ENCODE measurements at places on chromosomes 4 and X.

GRCh38 chrX:16666541-16666940, 16.6 kb downstream of the S100G start:
- DNase-seq = no peak

DNA sequence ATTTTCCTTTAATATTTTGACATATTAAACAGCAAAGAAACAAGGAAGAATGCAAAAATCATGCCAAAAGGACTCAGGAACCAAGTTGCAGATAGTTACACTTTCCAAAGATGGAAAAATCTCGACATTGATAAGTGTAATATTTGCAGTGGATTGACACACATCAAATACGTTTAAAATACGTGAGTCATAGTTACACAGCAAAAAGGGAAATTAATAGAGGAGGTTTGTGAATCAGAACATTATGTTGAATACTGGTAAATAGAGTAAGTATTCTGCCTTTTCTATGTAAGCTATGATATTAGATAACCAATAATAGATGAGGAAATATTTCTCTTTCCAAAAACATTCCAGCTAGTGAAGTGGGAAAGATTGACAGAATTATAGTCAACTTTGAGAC, 1761.3 kb upstream of the IGFBP7 start:
- DNase-seq = no peak

DNA sequence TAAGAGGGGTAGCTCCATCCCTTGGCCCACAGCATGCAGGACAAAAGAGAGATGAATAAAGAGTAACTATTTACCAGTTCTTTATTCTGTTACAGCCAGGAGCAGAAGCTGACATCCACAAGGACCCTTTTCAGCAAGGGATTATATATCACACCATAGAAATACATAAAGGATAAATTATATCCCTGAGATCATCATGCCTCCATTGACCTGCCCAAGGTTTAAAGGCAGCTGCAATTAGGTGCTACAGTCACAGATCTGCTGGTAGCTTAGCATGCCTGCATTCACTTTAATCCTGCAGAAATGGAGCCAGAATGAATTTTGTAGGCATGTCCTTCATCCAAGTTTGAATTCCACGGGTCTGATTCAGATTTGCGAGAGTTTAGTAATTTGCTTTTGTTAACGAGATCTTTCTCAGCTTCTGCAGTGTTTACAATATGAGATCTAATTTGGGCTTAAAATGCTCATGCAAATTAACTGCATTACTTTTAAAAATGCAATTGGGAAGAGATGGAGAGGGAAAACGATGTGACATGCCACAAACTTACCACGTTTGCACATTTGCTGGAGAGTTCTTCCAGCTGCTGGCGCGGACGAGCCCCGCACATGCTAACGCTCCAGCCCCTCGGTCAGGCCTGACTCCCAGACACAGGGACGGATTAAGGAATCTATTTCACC, 327.0 kb upstream of the NOCT start:
- DNase-seq = no peak

DNA sequence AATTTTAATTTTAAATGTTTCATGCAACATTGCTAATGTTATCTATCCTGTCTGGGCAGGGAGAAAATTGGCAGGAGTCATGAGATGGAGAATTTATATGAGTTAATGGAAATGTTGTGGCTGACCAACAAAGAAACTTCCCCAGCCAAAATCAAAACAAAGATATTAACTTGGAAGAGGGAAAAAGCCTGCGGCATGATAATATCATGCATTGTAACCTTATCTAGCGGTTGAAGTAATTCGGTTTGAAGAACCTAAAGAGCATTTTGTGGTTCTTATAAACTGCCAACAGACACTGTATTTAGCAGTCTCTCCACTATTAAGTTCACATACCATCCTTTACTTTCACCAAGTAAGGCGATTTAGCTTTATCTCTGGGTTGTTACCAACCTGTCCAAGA, 42.3 kb downstream of the DKK2 start:
- peak; percentile 11 for DNase-seq

GRCh38 chr4:26452565-26453531, 37.4 kb downstream of the CCKAR start:
- DNase-seq = no peak

DNA sequence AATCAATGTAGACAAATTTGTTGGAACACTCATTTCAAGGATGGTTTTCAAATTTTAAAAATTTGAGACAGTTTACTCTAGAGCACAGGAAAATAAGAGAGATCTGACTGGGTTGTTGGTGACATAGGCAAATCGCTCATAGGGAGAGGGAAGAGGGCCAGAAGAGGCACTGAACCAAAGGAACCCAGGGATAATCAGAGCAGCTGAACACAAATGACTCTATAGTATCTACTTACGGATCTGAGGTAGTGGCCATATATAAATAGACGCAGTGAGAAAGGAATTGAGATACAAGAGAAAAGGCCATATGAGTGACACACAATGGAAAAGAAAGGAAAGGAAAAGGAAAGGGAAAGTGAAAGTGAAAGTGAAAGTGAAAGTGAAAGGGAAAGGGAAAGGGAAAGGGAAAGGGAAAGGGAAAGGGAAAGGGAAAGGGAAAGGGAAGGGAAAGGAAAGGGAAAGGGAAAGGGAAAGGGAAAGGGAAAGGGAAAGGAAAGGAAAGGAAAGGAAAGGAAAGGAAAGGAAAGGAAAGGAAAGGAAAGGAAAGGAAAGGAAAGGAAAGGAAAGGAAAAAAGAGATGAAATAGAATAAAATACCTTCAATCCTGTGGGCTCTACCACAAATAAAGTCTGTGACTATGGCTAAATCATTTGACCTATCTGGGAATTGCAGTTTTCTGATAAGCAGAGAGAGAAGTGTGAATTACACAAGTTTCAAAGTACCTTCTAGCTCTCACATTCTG, 759.2 kb downstream of the DMD start:
- DNase-seq = no peak

DNA sequence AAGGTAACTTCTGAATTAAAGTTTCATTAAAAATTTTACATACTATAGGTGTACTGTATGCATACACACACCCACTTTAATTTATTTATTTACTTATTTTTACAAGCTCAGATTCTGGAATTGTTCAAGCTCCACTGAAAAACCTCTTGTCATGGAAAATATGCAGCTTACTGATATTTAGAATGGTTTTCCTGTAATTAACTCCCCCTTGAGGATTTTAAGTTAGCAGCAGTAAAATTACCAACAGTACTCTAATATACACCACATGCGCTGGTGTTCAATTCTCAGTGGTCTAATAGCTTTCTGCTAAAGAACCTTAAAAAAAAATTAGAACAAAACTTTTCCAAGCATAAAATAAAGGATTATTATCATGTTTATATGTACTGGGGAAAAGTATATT, 12.0 kb downstream of the MAB21L2 start:
- no peak for DNase-seq

- DNase-seq = no peak
These were observed 27.9 kb upstream of the TNIP3 start for GRCh38 chr4:121192013-121192412.

DNA sequence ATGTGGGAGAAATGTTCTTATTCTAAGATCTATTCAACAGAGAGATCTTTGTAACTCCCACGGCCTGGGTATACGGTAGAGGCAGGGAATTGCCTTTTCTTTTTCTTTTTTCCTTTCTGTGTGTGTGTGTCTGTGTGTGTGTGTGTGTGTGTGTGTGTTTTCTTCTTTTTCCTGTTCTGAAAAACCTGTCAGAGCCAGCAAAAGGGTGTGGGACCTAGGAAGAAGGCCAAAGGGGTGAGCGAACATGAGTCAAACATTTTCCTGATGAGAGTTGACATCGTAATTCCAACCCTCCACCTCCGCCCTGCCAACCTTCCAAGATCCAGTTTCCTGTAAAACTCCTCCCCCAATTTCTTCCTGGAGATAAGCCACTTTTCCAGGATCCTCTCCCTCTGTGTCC, 2.8 kb upstream of the CHIC2 start:
- DNase-seq = peak; percentile 94

DNA sequence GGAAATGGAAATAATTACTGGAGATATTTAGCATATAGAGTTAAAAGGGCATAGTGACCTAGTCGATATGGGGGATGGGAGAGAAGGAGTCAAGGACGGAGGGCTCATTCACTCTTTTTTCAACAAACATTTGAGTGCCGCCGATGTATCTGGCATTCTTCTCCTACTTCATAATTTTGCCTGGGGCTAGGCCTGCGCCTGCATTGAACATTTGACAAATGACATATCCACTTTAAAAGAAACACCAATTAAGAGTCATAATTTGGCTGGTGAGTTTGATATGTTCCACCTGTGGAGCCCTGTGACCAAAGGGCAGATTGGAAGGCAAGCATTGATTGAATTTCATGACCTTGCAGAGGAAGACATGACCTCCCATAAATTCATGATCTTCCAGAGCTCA, 2.6 kb upstream of the GPC3 start:
- DNase-seq = no peak

DNA sequence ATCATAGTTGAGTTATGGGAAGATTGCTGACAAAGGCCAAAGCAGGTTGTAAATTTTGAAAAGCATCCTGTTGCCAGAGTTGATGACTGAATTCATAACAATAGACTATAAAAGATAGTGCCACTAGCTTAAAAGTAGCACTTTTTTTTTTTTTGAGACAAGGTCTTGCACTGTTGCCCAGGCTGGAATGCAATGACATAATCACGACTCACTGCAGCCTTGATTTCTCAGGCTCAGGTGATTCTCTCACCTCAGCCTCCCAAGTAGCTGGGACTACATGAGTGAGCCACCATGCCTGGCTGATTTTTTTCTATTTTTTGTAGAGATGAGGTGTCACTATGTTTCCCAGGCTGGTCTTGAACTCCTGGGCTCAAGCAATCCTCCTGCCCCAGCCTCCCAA, 122.7 kb downstream of the SPOCK3 start:
- no peak for DNase-seq

DNA sequence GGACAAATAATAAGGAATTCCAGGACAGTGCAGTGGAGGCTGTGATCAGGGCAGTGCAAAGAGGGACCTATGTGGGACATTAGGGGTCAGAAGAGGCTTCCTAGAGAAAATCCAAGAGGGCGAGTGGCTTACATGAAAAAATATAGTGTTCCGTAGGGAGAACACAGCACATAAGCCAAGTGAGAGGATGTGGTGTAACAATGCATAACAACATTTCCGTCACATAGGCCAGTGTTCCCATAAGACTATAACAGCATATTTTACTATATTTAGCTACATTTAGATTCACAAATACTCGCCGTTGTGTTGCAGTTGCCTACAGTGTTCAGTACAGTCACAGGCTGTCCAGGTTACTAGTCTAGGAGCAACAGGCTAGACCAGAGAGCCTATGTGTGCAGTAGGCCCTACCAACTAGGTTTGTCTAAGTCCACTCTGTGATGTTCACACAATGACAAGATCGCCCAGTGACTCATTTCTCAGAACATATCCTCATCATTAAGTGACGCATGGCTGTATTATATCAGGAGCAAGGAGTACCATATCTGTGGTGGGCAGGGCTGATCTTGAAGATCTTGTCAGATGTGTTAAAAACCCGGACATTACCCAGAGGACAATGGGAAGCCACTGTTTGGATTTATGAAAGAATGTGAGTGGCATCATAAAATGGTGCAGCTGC, 74.0 kb upstream of the TBL1X start:
- DNase-seq = no peak

GRCh38 chr4:17531538-17532285, 16.7 kb downstream of the CLRN2 start:
- DNase-seq = no peak

DNA sequence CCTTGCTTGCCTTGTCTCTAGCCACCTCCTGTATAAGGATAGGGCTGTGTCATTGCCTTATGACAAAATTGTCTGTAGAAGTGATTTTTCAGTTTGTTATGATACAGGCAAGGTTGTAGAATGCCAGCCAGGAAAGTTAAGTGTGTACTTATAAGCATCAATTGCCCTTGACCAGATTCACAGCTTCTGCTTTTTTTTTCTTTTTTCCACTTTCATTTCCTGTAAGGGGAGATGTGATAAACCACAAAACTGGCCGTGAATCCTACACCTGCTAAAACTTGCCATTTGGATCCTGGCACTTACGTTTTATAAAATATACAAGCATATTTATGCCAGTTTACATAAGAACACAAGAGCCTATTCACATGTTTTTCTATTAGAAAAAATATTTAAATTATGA, 35.0 kb upstream of the BMPR1B start:
- no peak for DNase-seq

DNA sequence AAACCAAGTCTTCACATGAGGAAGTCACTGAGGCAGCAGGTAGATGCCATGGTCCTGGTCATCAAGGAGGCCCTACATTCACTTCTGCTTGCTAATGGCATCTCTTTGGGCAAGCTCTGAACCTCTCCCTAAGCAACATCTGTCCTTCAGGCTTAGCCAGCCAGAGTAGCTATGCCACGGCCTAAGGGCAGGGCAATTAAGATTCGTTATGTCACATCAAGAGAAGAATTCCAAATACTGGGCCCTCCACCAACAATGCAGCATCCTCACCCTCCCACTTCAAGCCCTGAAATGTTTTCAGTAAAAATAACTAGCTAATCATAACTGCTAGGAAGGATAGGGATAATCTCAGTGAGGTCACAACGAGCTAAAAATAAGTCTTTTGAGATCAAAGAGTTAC, 120.7 kb upstream of the HCCS start:
- DNase-seq = no peak

GRCh38 chr4:38905652-38906385, 38.2 kb downstream of the FAM114A1 start:
- no peak for DNase-seq

DNA sequence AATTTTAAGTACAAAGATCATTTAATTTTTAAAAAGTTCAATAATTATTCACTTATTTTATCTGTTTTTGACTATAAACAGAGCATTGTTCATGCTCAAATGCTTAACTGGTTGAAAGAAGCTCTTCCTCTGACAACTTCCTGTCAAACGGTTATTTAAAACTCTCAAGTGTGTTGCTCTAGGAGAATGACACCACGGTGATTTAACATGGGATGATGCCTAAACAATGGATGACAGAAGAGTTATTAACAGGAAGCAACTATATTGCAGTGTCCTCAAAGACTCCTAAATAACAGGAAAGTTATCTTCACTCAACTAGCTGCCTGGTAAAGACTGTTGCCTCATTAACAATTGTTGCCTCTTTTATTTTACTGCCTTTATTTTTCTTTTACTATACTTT, 509.6 kb downstream of the PACRGL start:
- no peak for DNase-seq

DNA sequence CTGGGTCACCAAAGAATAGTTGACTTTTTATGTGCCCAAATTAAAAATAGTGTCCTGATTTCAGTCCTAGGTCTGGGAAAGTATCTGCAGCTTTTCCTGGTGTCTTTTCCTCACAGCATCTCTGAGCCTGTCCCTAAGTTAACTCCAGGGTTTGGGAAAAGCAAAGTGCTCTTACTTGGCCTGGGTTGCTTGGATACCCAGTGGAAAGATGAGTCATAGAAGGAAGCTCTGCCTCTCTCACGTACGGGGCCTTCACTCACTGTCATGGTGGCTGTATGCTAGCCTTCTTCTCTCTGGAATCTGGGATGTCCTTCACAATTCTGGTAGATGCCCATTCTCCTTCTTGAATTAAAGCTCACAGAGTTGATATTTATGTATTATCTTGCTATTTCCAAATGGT, 607.3 kb downstream of the ANKRD50 start:
- DNase-seq = no peak

DNA sequence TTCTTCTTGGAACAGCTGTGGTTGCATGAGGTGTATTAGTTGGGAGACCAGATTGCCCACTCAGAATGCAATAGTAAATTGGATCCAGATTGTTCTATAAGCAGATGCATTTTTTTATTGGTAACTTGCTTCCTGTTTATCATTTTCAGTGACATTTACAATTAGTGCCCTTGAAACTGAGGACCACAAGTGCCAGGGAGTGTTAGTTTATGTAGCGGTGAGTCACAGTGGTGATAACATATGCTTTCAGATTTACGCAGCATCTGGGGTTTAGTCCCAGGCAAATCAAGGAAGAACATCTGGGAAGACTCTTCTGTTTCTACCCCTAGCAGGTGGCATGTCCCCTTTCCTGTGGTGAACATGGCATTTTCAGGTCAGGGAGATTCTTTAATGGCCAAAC, 24.1 kb downstream of the FRMPD4 start:
- DNase-seq = no peak
